Vagina (tissue), 2 donors: ENCODE measurements at places on chromosomes 11 and 22.

DNA sequence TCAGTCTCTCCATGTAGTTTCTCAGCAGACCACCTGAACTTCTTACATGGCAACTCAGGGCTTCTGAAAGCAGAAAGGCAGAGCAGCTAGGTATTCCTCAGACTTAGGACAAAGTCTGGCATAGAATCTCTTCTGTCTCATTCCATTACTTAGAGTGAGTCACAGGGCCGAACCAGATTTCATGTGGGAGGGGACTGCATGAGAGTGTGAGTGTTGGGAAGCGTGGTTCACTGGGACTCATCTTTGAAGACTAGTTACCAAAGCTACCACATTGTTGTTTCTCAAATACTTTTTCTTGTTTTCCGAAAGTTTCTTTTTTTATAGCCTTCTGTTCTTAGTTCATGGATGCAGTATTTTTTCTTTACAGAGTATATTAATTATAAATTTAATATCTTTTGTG lies 36.1 kb upstream of the SCN3B start:
- DNase-seq: no peak

- DNase-seq: no peak
Measured at GRCh38 chr11:17449158-17449557, 27.5 kb downstream of the ABCC8 start.

DNA sequence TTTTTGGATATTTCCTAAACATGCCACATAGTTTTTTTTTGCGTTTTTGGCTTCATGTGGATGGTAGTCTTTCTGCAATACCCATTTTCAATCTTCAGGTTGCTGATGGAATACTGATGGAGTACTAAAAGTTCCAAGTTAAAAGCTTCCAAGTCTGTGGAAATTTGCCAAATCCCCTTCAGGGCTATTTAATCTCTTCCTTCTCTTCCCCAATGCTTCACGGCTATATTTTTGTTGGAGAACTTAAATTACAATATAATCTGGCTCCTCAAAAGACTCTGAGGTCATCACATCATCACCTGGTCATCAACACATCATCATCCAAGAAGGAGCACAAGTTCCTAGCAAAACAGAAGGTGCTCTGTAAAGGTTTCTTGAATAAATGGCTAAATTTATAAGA lies 881.0 kb upstream of the TENM4 start:
- DNase-seq: no peak

DNA sequence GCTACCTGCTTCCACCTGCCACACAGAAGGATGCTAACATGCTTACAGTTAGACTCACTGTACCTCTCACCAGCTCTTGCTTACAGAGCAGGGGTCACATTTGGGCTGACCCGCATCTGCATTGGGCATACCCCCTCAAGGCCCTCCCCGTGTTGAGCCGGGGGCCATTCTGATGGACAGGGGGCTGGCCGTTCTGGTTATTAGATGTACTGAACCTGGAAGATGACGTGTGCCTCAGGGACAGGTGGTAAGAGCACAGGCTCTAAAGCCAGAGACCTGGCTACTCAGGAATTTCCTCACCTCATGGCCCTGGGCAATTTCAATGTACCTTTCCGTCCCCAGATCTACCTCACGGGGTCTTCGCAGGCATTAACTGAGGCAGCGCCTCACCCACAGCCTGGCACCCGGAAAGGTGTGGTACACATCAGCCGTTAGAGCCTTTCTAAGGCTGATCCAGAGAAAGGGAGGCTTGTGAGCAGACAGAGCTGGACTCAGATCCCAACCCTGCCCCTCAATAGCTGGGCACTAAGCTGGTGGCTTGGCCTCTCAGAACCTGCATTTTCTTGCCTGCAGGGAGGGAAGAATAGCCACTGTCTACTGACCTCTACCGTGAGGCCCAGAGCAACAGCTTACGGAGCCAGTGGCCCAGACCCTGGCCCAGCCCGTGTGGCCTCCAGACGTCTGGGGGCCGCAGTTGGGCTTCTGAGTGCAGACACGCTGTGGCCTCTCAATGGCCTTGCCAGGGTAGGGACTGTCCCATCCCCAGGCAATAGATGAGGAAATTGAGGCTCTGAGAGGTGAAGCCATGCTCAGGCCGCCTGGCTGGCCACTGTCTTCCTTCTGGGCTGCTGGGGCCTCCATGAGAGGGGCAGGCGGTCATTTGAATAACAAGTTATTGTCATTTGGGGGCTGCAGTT lies 100.6 kb downstream of the MORC2 start:
- no peak for DNase-seq

DNA sequence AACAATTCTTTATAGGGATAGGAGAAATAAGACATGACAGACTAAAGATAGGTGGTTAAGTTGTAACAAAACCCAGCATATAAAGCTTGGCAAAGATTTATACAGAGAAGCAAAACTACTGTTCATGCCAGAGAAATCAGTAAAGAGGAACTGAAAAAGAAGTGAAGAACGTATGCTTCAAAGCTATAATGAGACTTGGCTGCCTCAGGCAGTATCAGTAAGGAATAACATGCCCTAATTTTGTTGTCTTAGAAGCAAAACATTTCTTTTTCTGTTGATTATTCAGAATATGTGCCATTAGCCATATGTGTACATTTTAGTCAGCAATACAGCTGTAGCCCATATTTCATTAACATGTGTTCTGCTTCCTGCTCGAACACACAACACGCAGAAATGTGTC lies 403.2 kb downstream of the NELL1 start:
- no peak for DNase-seq

- DNase-seq: no peak
Measured at GRCh38 chr11:130728185-130729180, 187.8 kb downstream of the SNX19 start.

DNA sequence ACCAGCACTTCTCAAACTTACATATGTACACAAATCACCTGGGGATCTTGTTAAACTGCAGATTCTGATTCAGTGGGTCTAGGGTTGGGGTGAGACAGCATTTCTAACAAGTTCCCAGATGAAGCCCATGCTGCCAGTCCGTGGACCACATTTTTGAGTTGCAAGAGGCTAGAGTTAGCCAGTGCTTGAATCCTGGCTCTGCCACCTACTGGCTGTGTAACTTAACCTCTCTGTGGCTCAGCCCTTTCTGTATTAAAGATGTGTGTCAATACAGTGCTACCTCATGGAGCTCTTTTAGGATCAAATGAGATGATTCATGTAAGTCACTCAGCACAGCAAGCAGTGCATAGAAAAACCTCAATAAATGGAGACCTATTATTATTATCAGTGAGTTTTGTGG lies 90.2 kb upstream of the ISX start:
- no peak for DNase-seq

DNA sequence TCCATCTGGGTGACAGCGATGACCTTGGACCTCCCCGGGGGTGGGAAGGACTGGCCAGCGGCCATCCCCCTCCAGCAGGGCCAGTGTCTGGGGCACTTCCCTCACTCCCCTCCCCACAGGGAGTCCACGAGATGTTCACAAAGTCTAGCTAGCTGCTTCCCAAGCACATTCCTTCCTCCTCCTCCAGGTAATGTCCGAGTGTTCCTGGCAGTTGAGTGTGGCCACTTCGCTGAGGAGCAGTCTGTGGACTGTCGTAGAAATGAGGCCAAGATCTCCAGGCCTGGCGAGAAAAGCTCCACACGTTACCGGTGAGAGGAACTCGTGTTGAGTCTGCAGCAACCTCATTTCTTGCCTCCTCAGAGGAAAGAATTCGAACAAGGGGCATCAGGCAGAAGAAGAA lies 425.5 kb downstream of the BRD1 start:
- DNase-seq: peak; percentile 74

- DNase-seq: no peak
Measured at GRCh38 chr11:6323291-6323905, 3.1 kb upstream of the CAVIN3 start.

DNA sequence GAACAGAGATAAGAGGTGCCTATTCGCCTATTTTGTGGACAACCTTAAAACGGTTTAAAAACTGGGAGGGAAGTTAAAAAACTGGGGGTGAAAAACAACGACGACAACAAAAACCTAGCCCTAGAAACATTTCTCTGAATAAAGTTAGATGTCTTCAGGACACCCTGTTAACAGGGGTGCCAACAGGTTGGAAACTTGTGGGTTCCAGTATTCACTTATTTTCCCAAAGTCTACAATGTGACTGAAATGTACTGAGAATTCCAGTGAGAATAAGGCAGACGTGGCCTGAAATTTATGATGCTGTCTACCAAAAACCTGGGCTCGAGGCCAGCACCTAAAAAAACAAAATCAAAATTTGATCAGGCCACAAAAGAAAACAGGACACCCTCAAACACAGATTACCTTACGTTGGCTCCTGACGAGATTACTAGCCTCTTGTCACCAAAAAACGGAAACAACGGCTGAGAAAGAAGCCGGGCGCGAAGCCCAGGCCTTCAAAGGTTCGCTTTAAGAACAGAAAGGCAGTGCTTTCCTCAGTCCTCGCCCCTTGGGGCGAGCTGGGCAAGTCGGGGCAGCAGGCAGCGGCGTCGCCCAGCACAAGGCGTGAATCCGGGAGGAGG lies 906 bp downstream of the CCDC90B start:
- DNase-seq: no peak

- no peak for DNase-seq
Measured at GRCh38 chr11:103942646-103943045, 93.8 kb upstream of the DDI1 start.

DNA sequence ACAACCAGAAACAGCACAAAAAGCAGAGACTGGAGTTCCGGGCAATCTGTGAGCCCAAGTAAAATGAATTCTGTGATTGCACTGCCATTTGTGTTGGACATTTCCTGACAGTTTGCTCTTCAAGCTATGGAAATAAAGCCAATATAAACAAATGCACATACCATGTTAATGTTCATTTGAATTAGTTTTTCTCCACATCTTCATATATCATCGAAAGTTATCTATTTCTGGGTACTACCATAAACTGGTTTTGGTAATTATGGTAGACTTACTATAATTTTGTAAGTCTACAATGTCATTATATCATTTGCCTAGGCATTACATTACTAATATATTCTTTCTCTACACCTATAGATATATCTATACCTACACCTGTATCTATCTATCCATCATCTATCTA lies at the start of gene OR5M11:
OR5M11 (minus strand) TSS at position 101 of the 400 bp plus-strand sequence; CDS start at position 101, 0 bp downstream.
- DNase-seq: no peak
